Stimulated activated CD8-positive, alpha-beta memory T cell treated with anti-CD3 and anti-CD28 coated beads, Interleukin-4, amount 100 ng/mL, for 1 hour (primary cell): ENCODE measurements at places on chromosomes 1 and 21.

DNA sequence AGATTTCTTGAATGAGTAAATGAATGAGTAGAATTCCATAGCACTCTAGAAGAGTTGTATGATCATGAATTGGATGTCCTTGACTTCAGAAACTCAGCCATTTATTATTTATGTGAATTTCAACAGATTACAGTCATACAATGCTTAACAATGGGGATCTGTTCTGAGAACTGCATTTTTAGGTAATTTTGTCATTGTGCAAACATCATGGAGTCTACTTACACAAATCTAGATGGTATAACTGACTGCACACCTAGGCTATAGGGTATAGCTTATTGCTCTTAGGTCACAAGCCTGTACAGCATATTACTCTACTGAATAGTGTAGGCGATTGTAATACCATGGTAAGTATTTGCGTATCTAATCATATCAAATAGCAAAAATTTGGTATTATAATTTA is 59.6 kb downstream of the PRRX1 start:
- no peak for DNase-seq

DNA sequence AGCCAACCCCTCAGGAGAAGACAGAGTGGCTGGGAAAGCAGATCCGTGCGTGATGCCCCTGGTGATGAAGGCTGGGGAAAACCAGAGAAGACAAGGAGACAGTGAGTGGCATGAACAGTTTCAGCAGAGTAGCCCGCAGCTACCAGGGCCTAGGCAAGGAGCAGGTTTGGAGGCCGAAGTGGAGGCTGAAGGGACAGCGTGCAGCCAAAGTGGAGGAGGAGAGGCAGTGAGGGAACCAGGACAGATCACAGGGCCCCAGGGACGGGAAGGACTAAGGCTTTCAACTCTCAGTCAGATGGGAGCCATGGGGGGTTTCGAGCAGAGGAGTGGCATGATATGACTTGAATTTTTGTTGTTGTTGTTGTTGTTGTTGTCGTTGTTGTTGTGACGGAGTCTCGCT is 59.9 kb upstream of the SELENON start:
- DNase-seq = no peak

GRCh38 chr1:171785766-171786165 is 4.3 kb downstream of the METTL13 start:
- no peak for DNase-seq

- no peak for DNase-seq
Observed at GRCh38 chr1:208213786-208214185, 30.4 kb downstream of the PLXNA2 start.

DNA sequence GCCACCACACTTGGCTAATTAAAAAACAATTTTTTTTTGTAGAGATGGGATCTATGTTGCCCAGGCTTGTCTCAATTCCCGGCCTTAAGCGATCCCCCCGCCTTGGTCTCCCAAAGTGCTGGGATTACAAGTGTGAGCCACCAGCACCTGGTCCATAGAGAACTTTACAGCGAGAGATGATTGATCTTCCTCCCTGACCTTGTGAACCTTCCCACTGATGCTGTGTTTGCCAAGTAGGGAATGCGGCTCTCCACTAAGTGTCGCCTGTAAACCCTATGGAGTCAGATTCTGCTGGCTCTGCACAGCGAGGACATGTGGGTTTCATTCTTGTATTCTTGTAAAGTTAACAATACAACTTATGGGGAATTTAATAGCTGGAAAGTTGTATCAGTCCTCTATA is 81.3 kb upstream of the LYST start:
- DNase-seq = no peak

- no peak for DNase-seq
Observed at GRCh38 chr1:111731956-111732355, 7.2 kb downstream of the INKA2 start.

GRCh38 chr1:226470921-226471866 is 63.3 kb upstream of the PARP1 start:
- DNase-seq = no peak

GRCh38 chr1:197733324-197733723 is 42.0 kb downstream of the DENND1B start:
- DNase-seq = no peak

DNA sequence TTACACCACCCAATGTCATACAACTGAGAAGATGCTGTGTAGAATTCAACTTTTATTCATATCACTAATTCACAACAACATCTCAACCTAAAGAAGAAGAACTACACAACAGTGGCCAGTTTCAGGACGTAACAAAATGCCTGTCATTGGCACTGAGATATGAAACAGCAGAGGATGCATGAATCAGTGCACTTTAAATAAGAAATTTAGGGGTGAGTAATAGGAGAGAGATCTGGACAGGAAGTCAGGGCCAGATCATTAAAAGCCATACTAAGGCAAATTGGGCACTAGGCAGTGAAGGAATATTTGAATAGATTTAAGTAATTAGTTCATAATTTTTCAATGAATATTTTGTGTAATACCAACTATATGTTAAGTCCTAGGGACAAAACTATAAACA is 510.5 kb downstream of the PLPP3 start:
- no peak for DNase-seq

- DNase-seq = no peak
Observed at GRCh38 chr1:169460191-169460833, 25.4 kb downstream of the SLC19A2 start.

GRCh38 chr1:3504822-3505153 is 50.3 kb downstream of the ARHGEF16 start:
- DNase-seq = no peak

GRCh38 chr1:216448011-216448510 is 24.8 kb upstream of the USH2A start:
- no peak for DNase-seq

GRCh38 chr1:152039461-152039860 is 2.7 kb upstream of the S100A11 start:
- no peak for DNase-seq

- no peak for DNase-seq
Observed at GRCh38 chr1:232611834-232612233, 18.1 kb downstream of the SIPA1L2 start.

DNA sequence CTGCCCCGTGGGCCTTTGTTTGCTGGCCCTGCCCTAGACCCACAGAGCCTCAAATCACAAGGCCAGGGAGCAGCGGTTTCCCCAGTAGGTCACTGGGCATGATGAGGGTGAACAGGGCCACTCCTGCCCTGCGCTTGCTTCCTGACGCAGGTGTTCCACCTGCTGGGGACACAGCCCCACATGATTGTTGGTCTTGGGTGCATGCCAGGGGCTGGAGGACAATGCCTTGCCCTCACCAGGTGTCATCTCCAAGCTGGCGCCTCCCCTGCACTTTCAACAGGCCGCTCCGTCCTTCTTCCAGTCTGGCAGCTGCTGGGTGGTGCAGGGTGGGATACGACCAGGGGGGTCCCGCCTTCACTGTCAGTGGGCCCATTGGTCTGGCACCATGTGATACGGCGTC is 24.3 kb downstream of the IL10RB start:
- no peak for DNase-seq

DNA sequence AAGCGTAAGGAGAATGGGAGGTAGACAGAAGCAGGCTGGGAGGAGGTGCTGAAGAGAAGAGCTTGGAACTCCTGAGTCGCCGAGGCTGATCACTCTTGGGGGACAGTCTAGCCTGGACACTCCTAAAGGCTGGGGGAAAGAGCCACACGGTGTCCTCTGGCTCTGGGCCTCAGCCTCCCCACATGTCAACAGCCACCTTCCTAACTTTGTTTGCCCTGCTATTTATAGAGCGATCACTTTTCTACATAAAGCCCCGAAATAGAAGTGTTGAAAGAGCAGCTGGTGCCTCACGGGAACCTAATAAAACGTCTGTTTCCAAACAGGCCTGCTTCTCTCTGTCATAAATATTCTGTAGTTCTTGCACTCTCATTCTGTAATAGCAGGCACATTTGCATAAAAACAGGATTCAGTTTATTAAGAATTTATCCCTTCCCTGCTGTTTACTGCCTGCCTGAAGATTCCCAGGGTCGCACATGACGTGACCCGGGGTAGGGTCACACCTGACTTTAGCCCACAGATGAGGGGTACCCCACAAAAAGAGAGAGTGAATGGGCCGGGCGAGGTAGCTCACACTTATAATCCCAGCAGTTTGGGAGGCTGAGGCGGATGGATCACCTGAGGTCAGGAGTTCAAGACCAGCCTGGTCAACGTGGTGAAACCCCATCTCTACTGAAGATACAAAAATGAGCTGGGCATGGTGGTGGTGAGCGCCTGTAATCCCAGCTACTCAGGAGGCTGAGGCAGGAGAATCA is 212.5 kb downstream of the TOMM20 start:
- DNase-seq = no peak

GRCh38 chr1:27148591-27148990 is 6.3 kb downstream of the SLC9A1 start:
- no peak for DNase-seq

GRCh38 chr1:239735111-239735510 is 348.7 kb downstream of the CHRM3 start:
- no peak for DNase-seq

DNA sequence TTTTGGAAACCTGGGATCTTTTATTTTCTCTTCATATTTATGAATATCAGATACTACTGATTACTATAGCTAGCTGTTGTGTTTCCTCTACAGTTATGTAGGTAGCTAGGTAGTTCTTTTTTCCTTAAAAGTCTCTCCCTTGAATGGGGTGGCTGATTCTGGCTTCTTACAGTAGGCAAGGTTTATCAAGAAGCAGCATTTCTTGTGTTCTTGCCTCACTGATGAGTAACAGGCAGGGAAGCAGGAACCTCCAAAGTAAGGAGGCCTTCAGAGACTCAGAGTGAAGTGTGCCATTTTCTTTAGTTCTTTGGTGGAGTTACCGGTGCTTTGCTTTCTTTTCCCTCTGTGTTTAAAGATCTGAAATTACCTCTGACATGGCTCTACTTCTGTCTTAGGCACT is 56.0 kb downstream of the ZMYM4 start:
- DNase-seq = no peak

GRCh38 chr1:151062741-151063371 is 2.7 kb downstream of the MLLT11 start:
- no peak for DNase-seq

GRCh38 chr1:85445906-85446305 is 19.1 kb downstream of the DDAH1 start:
- no peak for DNase-seq

DNA sequence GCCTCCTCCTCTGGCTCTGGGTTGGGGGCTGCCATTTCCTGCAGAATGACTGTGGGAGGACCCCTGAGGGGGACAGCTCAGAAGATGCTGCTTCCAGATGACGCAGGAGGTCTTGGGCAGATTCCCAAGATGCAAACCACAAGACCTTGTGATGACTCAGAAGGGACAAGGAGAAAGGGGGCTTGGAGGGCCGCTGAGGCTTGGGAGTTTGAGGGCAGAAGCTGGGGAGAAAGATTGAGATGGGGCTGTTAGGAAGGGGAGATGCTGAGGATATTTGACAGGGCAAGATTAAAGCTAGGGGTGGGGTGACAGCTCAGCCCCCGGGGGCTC is 7.5 kb downstream of the PTPRU start:
- DNase-seq = no peak

- no peak for DNase-seq
Observed at GRCh38 chr1:230171356-230172015, 104.4 kb downstream of the GALNT2 start.

GRCh38 chr1:198132060-198132781 is 24.6 kb upstream of the NEK7 start:
- no peak for DNase-seq

GRCh38 chr1:18480315-18481189 is at the start of gene KLHDC7A:
Gene KLHDC7A (plus strand): TSS chr1:18480930. CDS start chr1:18480982, 52 bp downstream.
- no peak for DNase-seq

GRCh38 chr1:110487726-110488125 is 31.2 kb downstream of the KCNA10 start:
- no peak for DNase-seq

DNA sequence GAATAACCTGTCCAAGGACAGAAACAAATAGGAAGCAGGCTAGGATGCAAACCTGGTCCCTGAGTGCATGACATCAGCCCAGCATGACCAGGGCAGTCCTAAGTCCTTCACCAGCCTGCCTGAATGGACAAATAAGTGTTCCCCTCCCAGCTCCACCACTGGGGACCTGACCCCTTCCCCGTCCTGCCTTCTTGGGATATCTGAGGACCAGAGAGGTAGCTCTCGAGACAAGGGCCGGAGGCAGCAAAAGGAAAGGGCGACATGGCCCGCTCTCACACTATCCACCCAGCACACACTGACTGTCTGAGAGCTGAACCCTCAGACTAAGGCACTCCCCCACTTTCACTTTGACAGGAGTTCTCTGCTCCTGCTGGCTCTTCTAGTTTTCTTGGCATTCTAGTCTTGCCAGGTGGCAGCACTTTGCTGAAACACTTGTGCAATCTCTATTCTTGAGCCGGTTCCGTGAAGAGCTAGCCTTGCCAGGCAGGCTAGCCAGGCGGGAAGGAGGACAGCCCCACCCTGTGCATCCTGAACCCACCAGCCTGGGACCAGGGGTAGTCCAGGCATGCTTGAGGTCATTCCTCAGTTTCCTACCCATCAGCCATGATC is 251.1 kb upstream of the RAB4A start:
- no peak for DNase-seq

DNA sequence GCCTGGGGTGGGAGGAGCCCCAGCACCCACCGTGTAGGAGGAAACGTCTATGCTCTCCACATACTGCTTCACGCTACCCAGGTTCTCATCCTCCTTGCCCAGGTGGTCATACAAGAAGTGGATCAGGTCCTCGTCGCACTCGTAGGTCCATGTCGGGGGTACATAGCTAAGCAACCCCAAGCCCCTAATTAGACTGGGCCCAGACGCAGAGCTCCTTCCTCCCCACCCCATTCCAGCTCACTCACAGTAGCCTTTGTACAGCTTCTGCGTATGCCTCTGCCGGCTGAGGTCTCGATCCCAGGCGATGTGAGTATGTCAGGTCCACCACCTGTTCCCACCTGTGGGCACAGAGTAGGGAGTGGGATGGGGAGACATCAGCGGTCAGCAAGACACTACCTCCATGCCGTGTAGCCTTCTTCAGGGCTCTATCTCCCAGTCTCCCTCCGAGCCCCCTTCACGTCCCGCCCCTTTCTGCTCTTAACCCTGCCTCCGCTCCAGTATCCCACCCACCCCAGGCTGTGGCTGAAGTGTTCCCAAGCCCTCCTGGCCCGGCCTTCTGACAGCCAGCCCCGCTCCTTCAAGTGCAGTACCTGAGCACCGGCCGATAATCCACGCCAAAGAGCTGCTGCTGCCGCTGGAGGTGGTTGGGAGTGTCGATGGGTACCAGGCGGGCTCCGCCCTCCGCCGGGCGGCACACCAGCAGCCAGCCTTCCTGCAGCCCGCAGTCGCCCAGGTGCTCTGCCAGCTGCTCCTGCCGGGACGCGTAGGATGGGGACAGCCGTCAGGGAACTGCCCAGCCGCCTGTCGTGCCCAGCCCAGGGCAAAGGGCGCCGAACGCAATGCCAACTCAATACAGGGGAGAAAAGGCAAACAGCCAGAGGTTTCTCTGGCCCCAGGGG is 919 bp downstream of the HECTD3 start:
- DNase-seq = no peak

- DNase-seq = no peak
Observed at GRCh38 chr21:45544449-45545235, 2.4 kb upstream of the SLC19A1 start.
